ENCODE measurements at places on chromosomes 4 and X.

DNA sequence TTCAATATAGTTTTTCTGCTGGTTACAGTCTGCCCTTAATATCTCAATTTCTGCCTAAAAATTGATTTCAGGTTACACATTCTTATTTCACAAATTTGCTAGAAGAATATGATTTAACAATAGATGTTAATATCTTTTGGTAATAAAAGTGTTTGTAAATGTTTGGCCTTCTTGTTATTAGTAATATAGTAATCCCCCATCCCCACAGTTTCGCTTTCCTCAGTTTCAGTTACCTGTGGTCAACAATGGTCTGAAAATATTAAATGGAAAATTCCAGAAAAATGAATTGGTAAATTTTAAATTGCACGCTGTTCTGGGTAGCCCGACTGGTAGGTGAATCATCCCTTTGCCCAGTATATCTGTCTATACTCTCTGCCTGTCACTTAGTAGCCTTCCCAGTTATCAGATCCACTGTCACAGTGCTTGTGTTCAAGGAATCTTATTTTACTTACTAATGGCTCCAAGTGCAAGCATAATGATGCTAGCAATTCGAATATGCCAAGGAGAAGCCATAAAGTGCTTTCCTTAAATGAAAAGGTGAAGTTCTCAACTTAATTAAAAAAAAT, 3.5 kb upstream of the BMP2K start:
- no peak for DNase-seq

GRCh38 chrX:57902633-57903032, 7.6 kb downstream of the ZXDA start:
- DNase-seq = no peak

- DNase-seq = peak; percentile 20
Observed at GRCh38 chr4:188986271-188986689, 847.0 kb downstream of the TRIML1 start.

DNA sequence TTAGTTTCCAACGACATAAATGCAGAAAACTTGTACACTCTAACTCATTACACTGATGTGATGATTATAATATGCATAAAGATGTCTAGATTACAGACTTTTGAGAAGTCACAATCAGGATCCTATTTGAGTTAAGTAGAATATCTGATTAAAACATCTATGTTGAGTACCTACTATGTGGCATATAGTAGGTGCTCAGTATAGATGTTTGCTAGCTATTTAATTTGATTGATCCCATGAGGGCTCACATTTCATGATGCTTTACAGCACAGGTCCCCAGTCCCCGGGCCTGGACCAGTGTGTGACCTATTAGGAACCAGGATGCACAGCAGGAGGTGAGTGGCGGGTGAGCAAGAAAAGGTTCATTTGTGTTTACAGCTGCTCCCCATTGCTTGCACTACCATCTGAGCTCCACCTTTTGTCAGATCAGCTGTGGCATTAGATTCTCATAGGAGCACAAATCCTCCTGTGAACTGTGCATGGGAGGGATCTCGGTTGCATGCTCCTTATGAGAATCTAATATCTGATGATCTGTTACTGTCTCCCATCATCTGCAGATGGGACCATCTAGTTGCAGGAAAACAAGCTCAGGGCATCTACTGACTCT, 33.0 kb upstream of the CXCL8 start:
- DNase-seq = no peak

GRCh38 chr4:154472858-154473257, 18.7 kb downstream of the DCHS2 start:
- DNase-seq = no peak

GRCh38 chrX:153924149-153924861, 1.8 kb downstream of the ARHGAP4 start:
- DNase-seq = peak; percentile 19

- DNase-seq = no peak
Observed at GRCh38 chr4:41396214-41396613, 139.5 kb downstream of the UCHL1 start.

- no peak for DNase-seq
Observed at GRCh38 chrX:16100673-16101072, 22.7 kb upstream of the GRPR start.

GRCh38 chr4:74968456-74969164, 35.7 kb downstream of the PARM1 start:
- no peak for DNase-seq

DNA sequence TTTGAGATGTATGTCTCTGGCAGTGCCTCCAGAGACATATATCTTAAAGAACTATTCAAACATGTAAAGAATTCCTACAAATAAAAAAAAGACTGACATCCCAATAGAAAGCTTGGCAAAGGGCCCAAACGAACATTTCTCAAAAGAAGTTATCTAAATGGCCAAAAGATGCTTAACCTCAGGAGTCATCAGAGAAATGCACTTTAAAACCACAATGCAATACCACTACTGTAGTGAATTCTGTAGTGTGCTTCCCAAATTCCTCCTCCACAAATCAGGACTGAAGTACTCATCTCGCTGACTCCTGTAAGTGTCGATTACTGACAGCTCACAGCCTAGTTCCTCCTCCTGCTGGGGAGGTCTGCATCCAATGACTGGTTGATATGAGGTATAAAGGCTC, 129.0 kb upstream of the MAMLD1 start:
- no peak for DNase-seq

GRCh38 chr4:5142726-5143125, 91.4 kb downstream of the STK32B start:
- DNase-seq = peak; percentile 23

GRCh38 chr4:64857815-64858214, 448.6 kb upstream of the TECRL start:
- no peak for DNase-seq

- DNase-seq = no peak
Observed at GRCh38 chrX:153921511-153922446, 4.3 kb downstream of the ARHGAP4 start.

DNA sequence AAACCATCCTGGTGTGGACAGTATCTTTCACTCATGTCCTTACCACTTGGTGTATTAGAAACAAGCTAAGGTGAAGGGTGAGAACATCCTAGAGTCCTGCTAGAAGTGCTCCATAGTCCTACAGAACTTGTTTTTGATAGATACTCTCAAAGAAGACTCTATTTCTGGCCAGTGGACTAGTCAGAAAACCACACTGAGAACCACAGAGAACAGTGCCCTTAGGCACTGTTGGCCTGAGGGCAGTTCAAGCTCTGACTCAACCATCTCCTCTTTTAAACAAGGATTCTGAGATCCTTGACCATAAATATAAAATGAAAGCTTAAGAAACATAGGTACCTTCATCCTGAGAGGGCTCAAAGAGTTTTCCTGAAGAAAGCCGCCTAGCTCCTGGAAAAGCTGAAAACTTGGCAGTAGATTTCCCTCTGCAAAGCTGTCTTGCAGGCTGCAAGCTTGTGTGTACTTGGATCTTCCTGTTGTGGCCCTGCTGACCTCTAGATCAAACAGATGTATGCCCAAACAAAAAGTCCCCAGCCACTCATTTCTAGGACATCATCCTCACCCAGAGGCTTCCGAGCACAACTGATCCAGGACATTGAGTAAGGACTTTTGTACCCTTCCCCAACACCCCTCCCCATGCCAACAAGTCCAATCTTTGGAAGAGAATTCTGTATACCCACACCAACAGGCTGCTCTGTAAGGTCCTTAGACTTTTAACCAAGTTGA, 111.6 kb upstream of the CXCL13 start:
- DNase-seq = no peak

All from GM04504 (cell line).